ENCODE measurements at places on chromosomes 1 and 21.

DNA sequence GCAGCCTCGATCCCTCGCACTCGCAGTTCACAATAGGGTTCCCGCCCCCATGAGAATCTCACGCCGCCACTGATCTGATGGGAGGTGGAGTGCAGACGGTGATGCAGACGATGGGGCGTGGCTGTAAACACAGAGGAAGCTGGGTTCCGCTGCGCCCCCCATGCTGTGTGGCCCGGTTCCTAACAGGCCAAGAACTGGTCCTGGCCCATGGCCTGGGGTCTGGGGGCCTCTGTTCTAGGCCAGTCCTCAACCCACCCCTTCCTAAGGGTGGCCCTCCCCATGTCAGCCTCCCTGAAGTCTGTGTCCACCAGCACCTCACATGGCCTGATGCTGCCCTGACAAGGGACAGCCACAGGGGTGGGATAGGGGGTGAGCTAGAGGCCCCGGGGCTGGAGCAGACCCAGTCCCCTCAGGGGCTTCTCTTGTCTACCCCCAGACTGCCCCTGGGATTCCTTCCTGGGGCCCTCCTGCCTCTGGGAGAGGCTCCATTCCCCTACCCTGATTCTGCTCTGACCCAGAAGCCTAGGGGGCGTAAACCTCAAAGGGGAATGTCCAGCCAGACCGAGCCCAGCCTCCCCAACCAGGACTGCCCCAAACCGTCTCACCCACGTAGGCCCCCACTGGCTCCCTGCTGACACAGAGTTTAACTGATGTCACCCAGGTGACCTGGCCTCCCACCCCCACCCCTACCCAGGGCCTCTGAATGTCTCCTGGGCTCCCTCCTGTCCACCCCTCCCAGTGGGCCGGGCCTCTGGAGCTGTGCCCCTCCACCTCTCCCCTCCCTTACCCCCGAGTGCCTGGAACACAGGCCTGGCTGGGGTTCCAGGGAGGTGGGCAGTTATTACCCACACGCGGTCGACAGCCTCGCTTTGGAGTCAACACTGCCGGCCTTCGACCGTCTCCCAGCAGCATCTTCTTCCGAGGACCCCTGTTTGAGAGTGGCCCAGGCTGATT lies 14.8 kb upstream of the ARHGEF16 start:
- DNase-seq, result no peak

- DNase-seq, result no peak
Measured at GRCh38 chr21:34801519-34802132, 132.8 kb downstream of the CLIC6 start.

- DNase-seq, result no peak
Measured at GRCh38 chr1:4615501-4615900, 38.9 kb upstream of the AJAP1 start.

DNA sequence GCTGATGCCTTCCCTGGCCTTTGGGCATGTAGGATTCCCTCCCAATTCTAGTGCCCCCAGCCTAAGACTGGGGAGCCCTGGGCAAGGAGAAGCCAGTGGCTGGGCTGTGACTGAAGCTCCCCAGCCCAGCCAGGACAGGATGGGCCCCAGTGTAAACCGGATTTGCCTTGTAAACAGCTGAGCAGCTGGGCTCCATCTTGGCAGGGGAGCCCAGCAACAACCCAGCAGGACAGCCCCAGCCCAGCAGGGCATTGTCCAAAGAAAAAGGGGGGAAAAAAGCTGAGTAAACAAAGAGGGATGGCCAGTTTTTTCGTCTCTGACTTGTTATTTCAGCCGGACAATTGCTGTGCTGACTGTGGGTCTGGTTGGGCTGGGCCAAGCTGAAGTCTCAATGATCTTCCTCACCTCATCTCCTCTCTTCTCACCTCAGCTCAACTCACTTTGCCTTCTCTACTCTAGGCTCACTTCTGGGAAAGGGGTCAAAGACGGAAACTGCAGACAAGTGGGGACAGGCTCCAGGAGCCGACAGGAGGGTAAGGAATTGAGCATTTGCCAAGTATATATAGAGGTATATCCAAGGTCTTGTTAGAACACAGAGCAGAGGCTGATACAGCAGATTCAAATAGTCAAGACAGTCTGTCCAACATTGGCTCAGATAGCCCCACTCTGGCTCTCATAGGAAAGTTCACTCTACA lies 97.7 kb downstream of the TMEM53 start:
- DNase-seq, result no peak

DNA sequence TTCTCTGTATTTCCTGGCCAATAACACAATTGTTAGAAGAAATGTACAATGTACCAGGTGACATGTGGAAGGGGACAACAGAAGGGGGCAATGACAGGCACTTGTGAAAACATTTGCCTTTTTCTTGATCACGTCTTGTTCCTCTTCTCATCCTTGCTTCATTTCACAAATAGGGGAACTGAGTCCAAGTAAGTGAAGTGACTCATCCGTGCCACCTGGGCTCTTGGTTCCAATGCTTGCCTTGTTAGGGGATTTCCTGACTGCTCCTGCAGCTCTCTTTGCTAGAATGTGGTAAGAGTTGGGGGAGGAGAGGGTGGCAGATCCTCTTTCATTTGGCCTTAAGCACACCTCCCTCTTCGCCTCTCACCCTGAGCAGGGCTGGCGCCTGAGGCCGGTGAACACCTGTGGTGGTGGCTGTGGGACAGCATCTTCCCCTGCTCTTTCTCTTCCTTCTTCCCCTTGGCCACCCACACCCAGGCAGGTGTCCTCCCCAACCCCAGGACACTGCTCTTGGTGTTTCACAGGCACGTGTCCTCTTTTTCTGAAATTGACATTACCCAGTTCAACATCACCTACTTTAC lies 2.2 kb upstream of the RHEX start:
- DNase-seq, result no peak

GRCh38 chr21:44527156-44527982 lies 12.6 kb downstream of the KRTAP10-1 start:
- DNase-seq, result no peak

GRCh38 chr1:11615090-11615489 lies 39.1 kb downstream of the FBXO2 start:
- no peak for DNase-seq

DNA sequence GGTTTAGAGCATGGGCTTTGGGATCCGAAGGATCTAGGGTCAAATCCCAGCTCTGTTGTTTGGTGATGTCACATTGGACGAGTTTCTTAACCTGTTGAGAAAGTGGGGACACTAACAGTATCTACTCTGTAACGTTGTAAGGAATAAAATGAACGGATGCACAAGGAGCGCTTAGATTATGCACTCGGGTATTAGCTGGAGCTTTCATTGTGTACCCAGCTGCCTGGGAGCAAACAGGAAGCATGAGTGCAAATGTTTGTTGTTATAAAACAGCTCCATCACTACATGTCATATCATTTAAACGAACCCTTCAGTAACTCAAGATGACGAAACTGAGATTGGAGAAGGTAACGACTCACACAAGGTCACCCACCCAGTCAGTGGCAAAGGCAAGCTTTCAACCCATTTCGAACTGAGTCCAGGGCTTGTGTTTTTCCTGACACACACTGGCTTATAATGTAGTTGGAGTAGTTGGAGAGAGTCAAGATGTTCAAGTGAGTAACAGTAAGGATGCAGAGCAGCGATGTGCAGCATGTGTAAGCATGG lies 16.2 kb upstream of the SLC6A17 start:
- no peak for DNase-seq

DNA sequence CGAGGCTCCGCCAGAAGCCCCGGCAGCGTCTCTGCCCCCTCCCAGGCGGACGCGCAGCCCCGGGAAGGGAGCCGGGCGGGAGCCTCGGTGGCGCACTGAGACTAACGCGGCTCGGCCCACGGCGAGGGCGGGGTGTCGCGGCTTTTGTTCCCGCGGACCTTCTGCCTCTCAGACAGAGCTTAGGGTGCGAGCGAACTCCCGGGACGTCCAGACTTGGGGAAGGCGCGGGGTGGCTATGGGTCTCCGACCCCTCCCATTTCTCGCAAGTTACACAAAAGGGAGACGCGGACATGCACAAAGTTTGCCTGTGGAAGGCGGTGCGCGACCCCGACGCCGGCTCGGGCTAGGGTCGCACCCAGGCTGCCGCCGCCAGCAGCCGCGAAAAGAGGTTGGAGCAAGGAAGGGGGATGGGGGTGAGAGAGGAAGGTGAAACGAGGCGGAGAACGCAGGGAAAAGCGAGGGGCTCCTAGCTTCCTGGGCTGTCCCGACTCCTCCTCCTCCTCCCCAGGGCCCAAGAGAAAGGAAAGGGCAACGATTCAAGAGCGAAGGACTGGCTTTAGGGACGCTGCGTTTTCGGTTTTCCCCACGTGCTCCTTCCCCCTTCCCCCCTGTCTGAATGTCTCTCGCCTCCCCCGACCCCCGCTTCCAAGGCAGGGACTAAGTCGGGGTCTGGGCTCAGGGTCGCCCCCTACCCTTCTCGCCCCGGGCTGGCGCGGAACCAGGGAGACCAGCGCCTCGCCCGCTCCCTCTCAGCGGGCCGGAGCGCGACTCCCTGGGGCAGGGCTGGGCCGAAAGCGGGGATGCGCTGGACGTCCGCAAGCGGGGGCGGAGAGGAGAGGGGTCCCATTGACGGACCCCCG lies 729 bp downstream of the APP start:
- no peak for DNase-seq

- no peak for DNase-seq
Measured at GRCh38 chr1:87795615-87796337, 467.1 kb downstream of the LMO4 start.

- DNase-seq, result no peak
Measured at GRCh38 chr1:220344745-220345144, 72.5 kb upstream of the RAB3GAP2 start.

DNA sequence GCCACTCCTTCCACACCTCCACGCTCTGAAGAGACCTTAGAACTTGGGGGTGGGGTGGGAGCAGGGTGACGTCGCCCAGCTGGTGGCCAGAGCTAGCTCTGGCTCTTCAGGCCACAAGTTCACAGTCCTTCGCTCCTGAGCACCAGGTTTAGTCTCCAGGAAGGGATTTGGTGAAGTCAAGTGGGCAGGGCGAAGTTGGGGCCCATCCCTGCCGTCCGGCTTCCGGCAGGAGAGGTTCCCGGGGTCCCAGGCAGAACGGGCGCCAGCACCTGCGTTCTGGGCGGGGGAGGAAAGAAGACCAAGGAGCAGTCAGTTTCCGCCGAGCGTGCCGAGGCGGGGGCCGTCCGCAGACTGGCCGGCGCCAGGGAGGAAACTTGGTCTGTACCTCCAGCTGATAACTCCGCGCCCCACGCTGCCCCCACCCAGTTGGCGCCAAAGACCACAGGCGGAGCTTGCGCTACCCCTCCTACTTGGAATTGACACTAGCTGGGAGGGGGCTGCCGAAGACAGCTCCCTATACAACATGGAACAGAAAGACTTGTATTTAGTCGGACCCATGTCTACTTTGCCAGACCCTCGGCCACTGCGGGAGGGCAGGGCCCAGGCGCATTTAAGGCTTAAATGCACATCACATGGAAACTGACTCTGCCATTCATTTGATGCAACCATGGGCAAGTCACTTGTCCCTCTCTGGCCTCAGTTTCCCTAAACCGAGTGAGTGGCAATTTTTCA lies 995 bp downstream of the ID3 start:
- DNase-seq, result no peak

- DNase-seq, result no peak
Measured at GRCh38 chr1:116857092-116857491, 52.6 kb upstream of the PTGFRN start.

GRCh38 chr21:39774227-39774626 lies 29.2 kb downstream of the IGSF5 start:
- no peak for DNase-seq

GRCh38 chr1:78387201-78387600 lies 103.6 kb upstream of the PTGFR start:
- no peak for DNase-seq

DNA sequence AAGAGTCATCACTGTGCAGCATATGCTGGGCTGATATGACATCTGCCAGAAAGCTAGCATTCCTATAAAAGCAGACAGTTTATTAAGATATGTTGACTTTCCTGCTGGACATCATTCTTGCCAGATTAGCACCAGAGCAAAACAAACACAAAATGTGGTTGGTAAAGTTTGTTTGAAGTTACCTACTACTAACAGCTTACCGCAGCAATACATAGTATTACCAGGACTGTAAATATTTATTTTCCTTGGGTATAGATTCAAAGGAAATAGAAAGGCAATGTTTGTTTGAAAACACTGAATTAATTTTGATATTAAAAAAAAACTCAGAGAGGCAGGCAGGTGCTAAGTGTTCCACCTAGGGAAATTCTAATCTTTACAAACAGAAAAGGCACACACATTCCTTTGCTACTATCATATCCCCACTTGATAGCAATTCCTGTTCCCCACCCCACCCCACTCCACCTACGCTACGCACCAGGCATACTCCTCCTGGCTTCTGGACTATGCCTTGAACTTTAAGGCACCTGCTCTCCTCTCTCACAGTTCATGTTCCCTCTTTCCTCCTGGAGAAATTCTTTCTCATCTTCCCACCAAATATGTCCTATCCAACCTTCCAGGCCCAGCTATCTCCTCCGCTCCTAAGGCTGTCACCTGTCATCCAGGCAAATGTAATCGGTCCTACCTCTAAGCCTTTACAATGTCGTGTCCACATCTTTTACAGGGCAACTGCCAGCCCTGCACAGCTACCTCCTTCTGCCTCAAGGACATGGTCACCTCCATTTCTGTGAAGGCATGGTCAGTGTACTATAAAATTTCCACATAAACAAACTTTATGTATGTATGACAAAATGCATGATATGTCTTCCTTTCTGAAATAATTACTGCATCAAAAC lies 34.7 kb downstream of the PTPN14 start:
- no peak for DNase-seq

GRCh38 chr1:201022820-201023516 lies 546 bp downstream of the KIF21B start:
- no peak for DNase-seq

- no peak for DNase-seq
Measured at GRCh38 chr21:33388188-33388587, 15.0 kb upstream of the IFNGR2 start.

GRCh38 chr1:23801338-23801748 lies 789 bp upstream of the GALE start:
- DNase-seq, result peak; percentile 28

GRCh38 chr1:82503822-82504221 lies 703.1 kb downstream of the ADGRL2 start:
- DNase-seq, result no peak

GRCh38 chr1:184806296-184806721 lies 51.7 kb upstream of the EDEM3 start:
- DNase-seq, result no peak

GRCh38 chr1:47407481-47407880 lies 8.6 kb upstream of the FOXE3 start:
- no peak for DNase-seq

- DNase-seq, result no peak
Measured at GRCh38 chr1:225253784-225254183, 174.1 kb downstream of the LBR start.

- no peak for DNase-seq
Measured at GRCh38 chr1:19682257-19682656, 17.6 kb downstream of the HTR6 start.

DNA sequence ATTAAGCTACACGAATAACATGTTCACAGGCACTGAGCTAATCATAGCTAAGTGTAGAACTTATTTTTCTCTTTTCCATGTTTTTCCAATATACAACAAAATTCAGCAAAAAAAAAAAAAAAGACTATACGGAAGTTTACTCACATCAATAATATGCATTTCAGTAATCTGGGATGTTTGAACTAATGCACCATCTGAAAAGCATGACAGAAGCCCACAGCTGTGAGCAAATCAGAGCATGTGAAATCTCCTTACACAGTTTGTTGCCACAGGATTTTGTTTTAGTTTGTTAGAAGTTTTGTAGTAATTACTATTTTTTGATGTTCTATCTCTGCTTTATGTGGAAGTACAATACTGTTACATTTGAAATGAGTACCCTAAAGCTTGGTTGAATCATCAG lies 1051.7 kb downstream of the TTLL7 start:
- DNase-seq, result no peak
